ENCODE measurements at places on chromosomes 2 and 18. TPM values are rescaled to one million over a fixed set of nuclear protein-coding genes. Genes with fewer than 3 reads are reported as not detected.

MATN3 gene
- total RNA-seq, result 0.25 TPM

B4GALT6 gene
- 0.79 TPM for total RNA-seq

RGPD3 gene
- total RNA-seq, result not detected

ECEL1 gene
- total RNA-seq, result 0.47 TPM

- no peaks in the 10 kb centered on the region for H3K27me3 ChIP-seq
- no peaks in the 10 kb centered on the region for H3K4me1 ChIP-seq
- no peak overlapping the region for H3K27ac ChIP-seq
- H3K4me3 ChIP-seq, result no peak overlapping the region
- no peak for DNase-seq
These were observed 5.0 kb downstream of the OSBPL6 start for GRCh38 chr2:178199334-178199733.

DNA sequence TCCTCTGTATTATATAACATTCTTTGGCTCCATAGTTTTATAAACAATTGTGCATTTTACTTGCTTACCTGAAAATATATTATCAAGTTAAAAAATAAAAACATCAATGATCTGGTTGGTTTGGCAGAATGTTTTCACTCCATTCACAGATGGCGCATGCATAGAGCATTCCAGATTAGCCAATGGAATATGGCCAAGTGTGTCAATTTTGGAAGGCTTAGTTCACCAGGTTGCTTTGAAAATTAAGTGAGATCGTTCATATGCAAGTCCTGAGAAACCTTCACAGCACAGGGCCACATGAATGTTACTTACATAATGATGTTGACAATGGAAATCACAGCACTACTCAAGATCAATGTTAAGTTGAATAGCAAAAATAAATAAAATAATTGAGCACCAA is 335.7 kb downstream of the GRB14 start:
- no peak overlapping the region for H3K27ac ChIP-seq
- DNase-seq, result no peak
- H3K36me3 ChIP-seq, result no peaks in the 10 kb centered on the region

GRCh38 chr2:230441227-230441897 is 25.4 kb downstream of the SP100 start:
- no peak overlapping the region for H3K27ac ChIP-seq
- H3K36me3 ChIP-seq, result peaks cover 18% of the 10 kb centered on the region
- no peak for DNase-seq
- peaks cover 12% of the 10 kb centered on the region for H3K4me1 ChIP-seq
- no peak overlapping the region for H3K4me3 ChIP-seq
- H3K27me3 ChIP-seq, result no peaks in the 10 kb centered on the region

- H3K4me3 ChIP-seq, result no peak overlapping the region
- DNase-seq, result no peak
- no peaks in the 10 kb centered on the region for H3K36me3 ChIP-seq
- H3K27ac ChIP-seq, result no peak overlapping the region
- peaks cover 27% of the 10 kb centered on the region for H3K4me1 ChIP-seq
These were observed 34.4 kb downstream of the ZFP36L2 start for GRCh38 chr2:43191947-43192516.

DNA sequence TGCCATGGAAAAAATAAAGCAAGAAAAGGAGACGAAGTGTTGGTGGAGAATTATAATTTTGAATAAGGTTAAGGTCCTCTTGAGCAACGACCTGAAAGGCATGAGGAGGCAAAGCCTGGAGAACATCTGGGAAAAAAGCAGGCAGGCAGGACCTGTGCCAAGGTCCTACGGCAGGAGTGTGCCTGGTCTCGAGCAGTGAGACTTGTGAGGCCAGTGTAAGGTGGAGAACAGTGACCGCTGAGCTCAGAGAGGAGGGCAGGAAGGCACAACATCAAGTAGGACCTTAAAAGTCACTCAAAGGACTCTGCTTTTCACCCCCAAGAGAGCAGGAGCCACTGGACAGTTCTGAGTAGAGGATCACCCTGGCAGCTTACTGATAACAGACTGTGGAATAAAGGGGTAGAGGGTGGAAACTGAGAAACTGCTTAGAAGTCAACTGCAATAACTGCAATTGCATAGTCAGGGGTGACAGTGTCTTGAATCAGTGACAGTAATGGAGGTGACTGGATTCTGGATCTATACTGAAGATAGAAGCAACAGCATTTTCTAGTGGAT is 3.5 kb downstream of the NOL10 start:
- no peaks in the 10 kb centered on the region for H3K27me3 ChIP-seq
- H3K4me3 ChIP-seq, result no peak overlapping the region
- no peak overlapping the region for H3K27ac ChIP-seq
- H3K4me1 ChIP-seq, result peaks cover 9% of the 10 kb centered on the region

GRCh38 chr2:99555404-99555803 is 65.6 kb upstream of the REV1 start:
- H3K36me3 ChIP-seq, result no peaks in the 10 kb centered on the region
- no peaks in the 10 kb centered on the region for H3K27me3 ChIP-seq
- no peaks in the 10 kb centered on the region for H3K4me1 ChIP-seq
- no peak overlapping the region for H3K4me3 ChIP-seq

- H3K4me1 ChIP-seq, result no peaks in the 10 kb centered on the region
- no peaks in the 10 kb centered on the region for H3K36me3 ChIP-seq
- H3K27me3 ChIP-seq, result no peaks in the 10 kb centered on the region
- H3K27ac ChIP-seq, result no peak overlapping the region
These were observed 20.0 kb downstream of the MAIP1 start for GRCh38 chr2:199975273-199975895.
